ENCODE measurements at places on chromosomes 13 and 19.

GRCh38 chr19:661427-662196 lies 1.4 kb downstream of the RNF126 start:
- DNase-seq: no peak

GRCh38 chr19:44113784-44114390 lies 688 bp downstream of the ZNF225 start:
- no peak for DNase-seq

DNA sequence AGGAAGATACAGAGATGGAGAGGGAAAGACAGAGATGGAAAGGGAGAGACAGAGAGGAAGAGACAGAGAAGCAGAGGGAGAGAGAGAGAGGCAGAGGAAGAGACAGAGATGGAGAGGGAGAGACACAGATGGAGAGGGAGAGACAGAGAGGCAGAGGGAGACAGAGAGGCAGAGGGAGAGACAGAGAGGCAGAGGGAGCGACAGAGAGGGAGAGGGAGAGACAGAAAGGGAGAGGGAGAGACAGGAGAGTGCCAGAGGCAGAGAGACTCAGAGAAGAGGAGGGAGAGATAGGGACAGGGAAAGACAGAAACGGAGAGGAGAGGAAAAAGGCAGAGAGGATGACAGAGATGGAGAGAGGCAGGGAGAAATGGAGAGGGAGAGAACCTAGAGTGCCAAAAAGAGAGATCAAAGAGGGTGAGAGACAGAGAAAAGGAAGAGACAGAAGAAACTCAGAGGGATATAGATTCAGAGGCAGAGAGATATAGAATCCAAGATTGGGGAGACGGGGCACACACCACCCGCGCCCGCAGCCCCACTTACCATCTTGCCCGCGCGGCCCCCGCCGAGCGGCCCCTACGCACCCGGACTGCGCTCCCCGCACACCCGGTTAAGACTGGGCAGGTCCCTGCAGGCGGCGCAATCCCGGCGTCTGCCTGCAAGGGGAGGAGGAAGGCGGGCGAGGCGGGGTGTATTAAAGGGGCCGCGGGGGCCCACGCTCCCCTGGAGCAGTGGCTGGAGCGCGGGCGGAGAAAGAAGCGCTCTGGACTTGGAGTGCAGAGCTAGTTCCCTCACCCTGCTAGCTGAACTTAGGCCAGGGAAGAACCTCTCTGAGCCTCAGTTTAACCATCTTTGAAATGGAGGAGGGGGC lies 10.7 kb downstream of the TM6SF2 start:
- DNase-seq: no peak

DNA sequence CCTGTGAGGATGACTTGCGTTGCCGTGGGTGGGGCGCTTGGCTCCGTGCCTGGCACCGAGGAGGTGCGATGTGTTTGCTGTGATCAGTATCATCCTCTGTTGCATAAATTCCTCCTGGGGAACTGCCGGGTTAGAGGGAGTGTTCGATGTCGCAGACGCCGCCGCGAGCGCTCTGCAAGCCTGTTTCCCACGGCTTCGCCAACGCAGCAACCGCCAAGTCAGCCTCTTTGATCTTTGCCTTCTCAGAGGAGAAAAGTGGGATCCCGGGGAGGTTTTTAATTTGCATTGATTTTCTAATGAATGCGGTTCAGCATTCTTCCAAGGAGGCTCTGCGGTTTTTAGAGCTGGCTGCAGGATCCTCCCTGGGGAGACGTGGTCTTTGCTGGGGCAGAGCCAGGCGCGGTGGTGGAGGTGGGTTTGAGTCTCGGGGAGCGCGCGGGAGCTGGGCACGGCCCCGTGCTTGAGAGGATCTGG lies 7.6 kb downstream of the GPR32 start:
- DNase-seq: no peak

GRCh38 chr13:114173745-114174144 lies 5.3 kb upstream of the CFAP97D2 start:
- DNase-seq: no peak

DNA sequence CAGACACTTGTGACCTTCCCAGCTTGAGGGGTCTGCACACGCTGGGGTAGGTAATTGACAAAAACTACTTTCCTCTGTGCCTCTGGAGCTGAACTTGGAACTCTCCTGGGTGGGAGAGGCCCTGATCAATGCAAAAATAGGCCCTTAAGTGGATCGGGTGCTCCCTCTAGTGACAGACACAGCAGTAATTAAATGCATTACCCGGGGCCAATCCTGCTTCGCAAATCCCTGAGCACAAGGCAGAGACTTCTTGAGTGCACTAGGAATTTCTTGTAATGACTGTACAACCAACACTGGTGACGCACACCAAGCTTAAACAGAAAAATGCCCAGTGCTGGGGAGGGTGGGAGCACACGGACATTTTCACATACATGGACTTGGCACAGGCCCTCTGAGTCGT lies 10.6 kb upstream of the UBE2S start:
- DNase-seq: no peak

DNA sequence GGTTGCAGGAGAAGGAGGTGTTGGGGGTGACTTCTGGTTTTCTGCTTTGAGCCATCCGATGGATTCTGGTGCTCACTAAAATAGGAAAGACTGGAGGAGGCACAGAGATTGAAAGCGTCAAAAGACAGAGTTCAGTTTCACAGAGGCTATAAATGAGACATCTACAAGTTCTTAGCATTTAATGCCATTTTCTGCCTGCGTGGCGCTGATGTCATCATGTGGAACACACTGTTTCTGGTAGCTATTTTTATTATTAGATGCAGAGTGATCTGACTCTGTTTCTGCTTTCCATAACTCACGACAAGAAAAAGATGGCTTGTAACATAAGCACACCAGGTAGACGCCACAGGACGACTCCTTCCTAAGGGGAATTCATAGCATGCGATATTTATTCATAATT lies 3.3 kb upstream of the SLC39A3 start:
- no peak for DNase-seq

- DNase-seq: no peak
These were observed 10.5 kb downstream of the PEX11G start for GRCh38 chr19:7478173-7478842.

GRCh38 chr19:39506944-39507714 lies 7.8 kb upstream of the SELENOV start:
- no peak for DNase-seq

- DNase-seq: no peak
These were observed 12.2 kb upstream of the ZNF429 start for GRCh38 chr19:21492947-21493906.

DNA sequence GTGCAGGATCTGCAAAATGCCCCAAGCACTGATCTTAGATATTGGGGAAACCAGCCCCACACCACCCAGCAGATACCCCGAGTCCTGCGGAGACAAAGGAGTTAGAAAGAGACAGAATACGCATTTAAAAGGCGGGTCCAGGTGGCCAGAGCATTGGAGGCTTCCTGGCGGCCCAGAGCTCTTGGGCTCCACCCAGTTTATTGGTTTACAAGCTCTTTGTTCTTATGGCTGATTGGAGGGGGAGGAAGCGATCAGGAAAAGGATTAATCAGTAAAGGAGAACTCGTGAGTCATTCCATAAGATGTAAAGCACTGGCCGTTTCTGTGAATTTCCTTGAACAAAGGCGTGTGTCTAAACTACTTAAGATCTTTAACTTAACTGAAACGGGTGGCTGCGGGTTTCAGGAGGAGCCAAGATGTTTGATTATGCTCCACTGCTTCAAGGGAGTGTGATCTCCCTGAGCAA lies 926 bp downstream of the ZNF587 start:
- DNase-seq: no peak

DNA sequence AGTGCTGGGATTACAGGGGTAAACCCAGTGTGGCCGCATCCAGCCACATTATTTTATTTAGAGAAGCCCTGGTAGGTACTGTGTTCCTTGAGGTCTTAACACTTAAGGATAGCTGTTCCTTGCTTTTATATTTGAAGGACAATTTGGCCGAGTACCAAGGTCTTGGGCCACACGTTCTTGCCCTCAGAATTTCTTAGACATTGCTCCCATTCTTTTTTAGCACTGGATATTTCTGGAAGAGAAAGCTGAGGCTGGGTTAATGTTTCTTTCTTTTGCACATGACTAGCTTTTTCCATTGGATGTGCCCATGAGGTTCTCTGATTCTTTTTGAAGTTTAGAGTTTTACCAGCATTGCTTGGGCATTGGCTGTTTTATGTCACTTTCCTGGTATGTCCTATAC lies 5.5 kb upstream of the RNF113B start:
- no peak for DNase-seq

DNA sequence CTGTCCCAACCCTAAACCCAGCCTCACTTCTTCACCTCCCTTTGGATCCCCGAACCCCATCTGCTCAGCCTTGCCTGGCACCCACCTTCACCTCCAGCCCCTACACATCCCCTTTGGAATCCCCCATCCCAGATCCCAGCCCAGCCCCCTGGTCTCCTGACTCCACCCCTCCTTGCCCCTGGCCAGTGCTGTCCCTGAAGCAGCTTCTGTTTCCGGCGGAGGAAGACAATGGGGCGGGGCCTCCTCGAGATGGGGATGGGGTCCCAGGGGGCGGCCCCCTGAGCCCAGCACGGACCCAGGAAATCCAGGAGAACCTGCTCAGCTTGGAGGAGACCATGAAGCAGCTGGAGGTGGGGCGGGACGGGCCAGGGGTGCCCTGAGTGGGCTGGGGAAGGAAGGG lies 22.0 kb downstream of the ERFL start:
- DNase-seq: no peak

GRCh38 chr19:28242317-28242927 lies 970.5 kb downstream of the UQCRFS1 start:
- DNase-seq: no peak

DNA sequence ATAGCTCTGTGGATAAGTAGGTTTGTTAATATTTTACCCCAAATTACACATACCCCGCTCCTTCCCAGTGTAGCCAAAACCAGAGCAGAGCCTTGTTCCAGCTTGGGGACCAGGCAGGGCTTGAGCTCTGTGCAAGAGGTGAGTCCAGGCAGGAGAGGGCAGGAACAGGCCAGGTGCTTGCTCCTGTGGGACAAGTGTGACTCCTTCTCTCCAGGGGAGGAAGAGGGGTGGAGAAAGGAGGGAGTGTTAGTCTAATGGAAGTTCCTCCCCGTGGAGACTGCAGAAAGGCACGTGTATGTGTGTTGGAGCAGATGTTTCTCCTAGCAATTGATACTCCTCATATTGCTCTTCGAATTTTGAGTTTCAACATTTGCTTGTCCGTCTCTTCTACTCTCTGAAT lies 201.0 kb downstream of the FGF9 start:
- DNase-seq: peak; percentile 89

GRCh38 chr13:91946498-91947070 lies 548.2 kb downstream of the GPC5 start:
- no peak for DNase-seq

- no peak for DNase-seq
These were observed 156.3 kb downstream of the SLITRK5 start for GRCh38 chr13:87827479-87827878.

GRCh38 chr19:45638930-45639729 lies at the start of gene EML2:
TSS of gene EML2 (minus strand) at chr19:45639397. CDS start at chr19:45639376, 21 bp downstream.
- DNase-seq: no peak

DNA sequence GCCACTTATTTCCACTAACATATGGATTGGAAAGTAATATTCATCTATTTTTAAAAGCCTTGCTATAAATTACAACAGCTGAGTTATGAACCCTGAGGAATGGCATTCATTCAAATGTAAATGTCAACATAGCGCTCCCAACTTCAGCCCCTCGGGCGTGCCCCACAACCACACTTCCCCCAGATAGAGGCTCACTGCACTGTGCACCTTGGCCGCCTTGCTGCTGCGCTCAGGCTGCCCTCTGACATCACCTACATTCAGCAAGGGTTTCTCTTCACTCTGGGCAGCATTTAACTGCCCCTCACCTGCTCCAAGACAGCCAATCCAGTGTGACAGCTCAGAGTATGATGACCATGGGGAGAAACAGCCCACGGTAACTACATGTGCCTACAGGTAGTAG lies 35.1 kb downstream of the SIAH3 start:
- no peak for DNase-seq

DNA sequence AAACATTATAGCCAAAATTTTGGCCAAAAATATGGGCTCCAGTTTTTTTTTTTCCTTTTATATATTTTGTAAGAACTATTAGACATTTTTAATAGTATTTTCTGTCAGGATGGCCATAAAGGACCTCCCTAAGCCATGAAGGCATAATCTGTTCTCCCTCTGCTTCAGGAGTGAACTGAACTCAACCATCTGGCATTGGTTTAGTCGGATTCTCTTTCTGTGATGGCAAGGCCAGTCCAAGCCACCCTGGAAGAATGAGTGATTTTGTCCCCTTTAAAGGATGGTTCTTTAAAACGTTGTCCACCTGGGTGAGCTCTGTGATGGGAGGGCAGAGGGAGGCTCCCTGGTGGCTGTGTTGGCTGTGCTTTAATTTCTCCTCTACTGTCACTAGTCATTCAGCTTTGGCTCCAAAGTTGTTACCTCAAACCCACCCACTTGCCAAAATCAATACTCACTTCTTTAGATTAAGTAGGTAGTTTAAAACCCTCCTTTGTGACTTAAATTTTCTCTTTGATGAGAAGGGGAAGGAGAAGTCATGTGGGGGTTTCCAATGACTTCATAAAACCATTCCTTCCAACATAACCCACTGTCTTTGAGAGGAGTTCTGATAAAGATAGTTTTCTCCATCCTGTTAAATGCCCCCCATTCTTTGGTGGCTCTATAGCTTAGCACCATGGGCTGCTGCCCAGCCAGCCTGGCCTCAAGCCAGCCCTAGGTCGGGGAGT lies 4.4 kb downstream of the TNFRSF19 start:
- DNase-seq: no peak

DNA sequence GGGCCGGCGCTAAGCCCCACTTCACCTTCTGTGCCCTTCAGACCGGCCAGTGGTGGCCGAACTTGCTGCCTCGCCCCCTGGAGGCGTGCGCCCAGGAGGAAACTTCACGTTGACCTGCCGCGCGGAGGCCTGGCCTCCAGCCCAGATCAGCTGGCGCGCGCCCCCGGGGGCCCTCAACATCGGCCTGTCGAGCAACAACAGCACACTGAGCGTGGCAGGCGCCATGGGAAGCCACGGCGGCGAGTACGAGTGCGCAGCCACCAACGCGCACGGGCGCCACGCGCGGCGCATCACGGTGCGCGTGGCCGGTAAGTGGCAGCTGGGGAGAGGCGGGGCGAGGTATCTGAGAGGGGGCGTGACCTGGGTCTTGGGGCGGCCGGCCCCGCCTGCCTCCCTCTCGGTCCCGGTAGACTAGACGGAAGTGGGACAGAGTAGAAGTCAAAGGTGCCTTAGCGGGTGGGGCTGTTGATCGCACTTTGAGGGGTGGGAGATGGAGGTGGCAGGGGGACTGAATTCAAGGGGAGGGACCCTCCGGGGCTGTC lies 5.6 kb downstream of the ICAM5 start:
- no peak for DNase-seq

DNA sequence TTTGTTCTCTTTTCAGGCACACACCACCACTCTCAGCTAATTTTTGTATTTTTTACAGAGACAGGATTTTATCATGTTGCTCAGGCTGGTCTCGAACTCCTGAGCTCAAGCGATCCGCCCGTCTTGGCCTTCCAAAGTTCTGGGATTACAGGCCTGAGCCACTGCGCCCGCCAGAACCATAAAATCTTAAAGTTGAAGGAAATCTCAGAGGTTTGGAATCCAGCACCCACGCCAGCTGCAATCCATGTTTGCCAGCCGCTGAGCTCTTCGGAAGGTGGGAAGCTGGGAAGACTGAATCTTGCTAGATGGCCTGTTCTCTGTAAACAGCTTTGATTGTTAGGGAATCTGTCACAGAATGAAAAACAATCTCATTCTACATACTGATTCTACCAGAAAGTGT lies 38.5 kb downstream of the SPATA13 start:
- peak; percentile 86 for DNase-seq

- DNase-seq: no peak
These were observed 2.9 kb upstream of the MTUS2 start for GRCh38 chr13:28817204-28817603.

- peak; percentile 60 for DNase-seq
These were observed 25.6 kb upstream of the GAS6 start for GRCh38 chr13:113889467-113889866.

- DNase-seq: no peak
These were observed 39.8 kb downstream of the DEDD2 start for GRCh38 chr19:42177686-42178019.

All from esophagus muscularis mucosa (tissue), 4 donors.